ENCODE measurements at places on chromosomes 7 and 10.

GRCh38 chr10:123272171-123272570 lies 118.0 kb downstream of the BUB3 start:
- DNase-seq: no peak

GRCh38 chr10:36819781-36820180 lies 305.6 kb upstream of the ANKRD30A start:
- no peak for DNase-seq

GRCh38 chr10:79487296-79488194 lies 24.8 kb upstream of the EIF5AL1 start:
- peak; percentile 90 for DNase-seq

DNA sequence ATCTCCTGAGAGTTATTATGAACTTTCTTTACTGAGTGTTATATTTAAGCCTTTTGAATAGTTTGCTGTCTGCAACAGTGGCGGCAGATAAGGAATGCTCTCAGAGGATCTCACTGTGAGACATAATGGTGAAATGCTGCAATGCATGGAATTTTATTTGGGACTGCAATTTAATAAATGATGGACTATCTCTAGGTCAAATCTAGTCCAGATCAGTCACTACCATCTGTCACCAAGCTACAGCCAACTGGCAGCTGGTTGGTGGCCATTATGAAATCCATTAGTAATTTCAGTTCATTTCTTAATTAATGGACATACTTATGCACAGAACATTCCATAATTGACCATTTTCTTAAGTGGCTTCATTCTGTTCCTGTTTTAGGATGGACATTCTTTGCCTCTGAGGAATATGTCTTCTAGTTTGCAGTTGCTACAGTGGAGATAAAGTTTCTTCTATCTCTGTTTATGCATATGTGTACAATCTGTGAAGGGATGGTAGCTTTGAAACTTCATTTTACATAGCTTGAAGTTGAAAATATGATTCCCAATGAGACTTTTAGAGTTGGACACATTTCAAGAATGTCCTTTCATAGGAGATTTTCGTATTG lies 586.6 kb downstream of the SUGCT start:
- no peak for DNase-seq

- no peak for DNase-seq
Measured at GRCh38 chr10:84291384-84291783, 37.0 kb upstream of the CCSER2 start.

DNA sequence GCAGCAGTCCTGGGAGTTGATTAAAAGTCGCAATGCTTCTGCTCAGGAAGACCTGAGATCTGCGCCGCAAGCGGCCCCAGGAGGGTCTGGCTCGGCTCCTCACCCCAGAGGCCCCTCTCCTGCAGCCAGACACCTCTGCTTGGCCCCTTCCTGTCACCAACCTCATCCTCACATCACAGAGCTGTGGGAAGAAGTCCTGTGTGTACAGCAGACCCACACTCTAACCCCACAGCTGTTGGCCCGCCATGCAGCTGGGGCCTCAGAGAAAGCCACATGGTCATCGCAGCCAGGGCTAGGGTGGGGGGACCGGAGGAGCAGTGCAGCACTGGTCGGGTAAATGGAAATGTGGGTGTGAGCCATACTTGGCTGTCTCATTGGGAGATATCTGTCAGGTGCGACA lies 97.7 kb downstream of the RGS10 start:
- no peak for DNase-seq

GRCh38 chr10:114246679-114247305 lies 7.7 kb downstream of the VWA2 start:
- no peak for DNase-seq

GRCh38 chr7:45593877-45594276 lies 19.7 kb downstream of the ADCY1 start:
- no peak for DNase-seq

Measured in lower leg skin (tissue), 4 donors.